T-helper 2 cell treated with Interferon-gamma antibody and Interleukin-4, amounts not matched to agents 5 μg/mL and 100 μg/mL, for 36 hours (primary cell): ENCODE measurements at places on chromosomes 2 and 18.

DNA sequence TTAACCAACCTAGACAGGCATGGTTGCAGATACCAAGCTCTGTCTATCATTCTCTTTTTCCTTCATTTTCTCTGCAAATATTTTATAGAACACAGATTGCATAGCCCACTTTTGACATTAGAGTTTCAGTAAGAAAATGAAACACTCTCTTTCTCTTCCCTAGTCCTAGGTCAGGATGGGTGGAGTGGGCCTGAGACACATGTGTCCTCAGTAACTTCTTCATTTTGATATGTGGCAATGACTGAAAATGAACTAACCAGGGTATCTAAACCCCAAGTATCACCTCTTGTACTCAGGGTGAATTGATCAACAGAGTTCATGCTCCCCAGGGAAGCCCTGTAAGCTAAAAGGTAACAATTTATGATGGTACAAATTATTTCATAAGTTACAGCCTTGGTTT, 37.0 kb upstream of the KYNU start:
- DNase-seq, result no peak

DNA sequence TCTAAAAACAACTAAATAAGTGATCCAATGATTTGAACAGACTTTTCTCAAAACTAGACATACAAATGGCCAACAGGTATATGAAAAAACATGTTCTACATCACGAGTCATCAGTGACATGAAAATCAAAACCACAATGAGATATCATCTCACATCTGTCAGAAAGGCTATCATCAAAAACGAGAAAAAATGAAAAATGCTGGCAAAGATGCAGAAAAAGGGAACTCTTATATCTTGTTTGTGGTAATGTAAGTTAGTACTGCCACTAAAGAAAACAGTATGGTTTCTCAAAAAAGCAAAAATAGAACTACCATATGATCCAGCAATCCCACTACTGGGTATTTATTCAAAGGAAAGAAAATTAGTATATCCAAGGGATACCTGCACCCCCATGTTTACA, 255.3 kb upstream of the FBXO11 start:
- DNase-seq, result no peak

- DNase-seq, result no peak
Measured at GRCh38 chr2:696463-696862, 19.3 kb upstream of the TMEM18 start.

DNA sequence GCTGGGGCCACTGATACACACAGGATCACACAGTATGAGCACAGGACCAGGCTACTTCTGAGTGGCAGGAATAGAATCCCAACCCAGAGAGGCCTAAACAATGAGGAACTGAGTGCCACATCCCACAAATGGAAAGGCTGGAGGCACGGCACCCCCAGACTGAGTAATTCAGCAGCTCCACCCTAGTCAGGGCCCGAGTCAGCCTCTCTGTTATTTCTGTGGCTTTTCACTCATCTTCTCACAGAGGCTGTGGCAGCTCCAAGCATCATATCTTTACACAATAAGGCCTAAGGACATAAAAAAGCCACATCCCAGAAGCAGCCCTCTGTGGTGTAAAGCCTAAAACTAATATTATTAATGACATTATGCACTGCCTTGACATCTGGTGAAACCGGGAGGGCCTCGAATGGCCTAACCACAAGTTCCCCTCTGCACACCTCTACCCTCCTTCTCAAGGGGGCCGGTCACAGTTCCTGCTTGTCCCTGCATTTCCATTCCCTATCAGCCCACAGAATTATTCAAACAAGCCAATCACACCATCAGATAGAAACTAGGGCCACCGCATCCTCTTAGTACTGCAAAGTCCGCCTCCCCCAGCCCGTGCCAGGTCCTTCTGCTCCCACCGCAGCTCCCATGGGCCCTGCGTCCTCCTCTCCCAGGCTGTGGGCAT, 12.5 kb upstream of the MAL start:
- no peak for DNase-seq

DNA sequence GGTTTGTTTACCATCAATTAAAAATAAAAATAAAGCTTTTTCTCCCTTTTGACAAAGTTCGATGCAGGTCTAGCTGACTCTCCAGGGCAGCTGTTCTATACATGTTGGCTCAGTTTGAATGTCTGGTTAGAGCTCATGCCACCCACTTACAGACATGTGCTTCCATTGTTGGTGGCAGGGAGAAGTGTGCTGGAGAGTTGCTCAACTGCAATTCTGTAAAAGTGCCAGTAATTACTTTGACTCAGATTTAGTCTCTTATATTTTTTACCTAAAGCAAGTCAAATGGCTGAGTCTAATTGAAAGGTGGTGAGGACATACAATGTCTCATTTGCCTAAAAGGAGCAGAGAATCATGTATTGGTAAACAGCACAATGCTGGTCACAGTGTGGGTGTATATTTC, 609.1 kb upstream of the SYT4 start:
- DNase-seq, result no peak

DNA sequence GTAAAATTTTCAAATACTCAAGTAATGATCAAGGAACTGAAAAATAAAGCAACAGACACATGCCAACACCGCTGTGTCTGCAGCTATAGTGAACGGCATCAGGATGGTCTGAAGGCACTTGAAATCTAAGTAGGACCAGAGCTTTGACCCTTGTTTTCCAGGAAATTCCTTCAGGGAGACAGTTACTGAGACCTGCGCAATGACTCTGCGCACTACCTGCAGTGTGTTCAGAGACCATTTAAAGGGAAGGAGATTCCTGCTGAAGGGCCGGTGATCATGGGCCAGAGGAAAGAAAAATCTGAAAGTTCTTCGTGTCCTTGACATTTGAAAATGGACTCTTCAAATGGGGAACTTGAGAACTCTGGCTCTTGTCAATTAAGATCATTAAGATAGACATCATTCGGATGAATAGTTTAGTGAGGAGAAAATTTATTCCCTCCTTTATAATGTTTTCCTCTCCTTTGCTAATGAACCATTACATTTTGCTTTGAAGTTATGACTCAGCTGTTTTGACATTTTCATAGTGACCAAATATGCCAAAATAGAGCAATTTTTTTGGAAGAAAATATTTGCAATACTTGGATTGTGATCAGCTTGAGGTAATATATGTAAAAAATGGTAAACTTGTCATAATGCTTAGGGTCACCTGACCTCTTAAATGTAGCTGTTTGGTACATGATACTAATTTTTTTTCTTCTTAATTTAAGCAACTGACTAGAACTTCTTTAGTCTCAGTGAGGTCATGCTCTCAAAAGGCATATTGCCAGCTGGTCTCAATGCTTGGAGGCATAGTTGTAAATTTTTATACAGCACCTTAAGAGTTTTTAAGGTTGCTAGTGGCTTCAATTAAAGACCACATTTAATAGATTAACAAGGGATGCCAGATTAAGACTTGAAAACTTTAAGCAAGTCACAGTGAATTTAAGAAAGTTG, 329.3 kb downstream of the ARHGAP15 start:
- no peak for DNase-seq

GRCh38 chr2:176601066-176601465, 331.8 kb downstream of the MTX2 start:
- DNase-seq, result no peak

GRCh38 chr2:160910681-160911080, 249.5 kb upstream of the TANK start:
- no peak for DNase-seq

DNA sequence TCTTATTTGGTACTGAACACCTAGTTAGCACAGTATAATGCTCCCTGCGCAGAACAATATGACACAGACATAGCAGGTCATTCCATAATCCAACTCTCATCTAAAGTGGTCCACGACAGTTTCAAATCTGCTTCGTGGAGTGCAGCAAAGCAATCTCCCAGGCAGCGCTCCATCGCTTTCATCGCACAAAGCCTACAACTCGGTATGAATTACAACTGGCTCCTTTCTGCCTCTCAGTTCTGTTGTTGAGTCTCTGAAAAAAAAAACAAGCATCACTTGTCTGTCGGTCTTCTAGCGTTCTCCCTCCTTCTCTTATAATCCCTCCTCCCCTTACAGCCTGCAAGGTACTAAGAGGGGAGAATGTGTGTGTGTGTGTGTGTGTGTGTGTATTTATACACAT, 123.5 kb downstream of the FIGN start:
- DNase-seq, result no peak

GRCh38 chr18:25140124-25140961, 211.6 kb downstream of the ZNF521 start:
- DNase-seq, result no peak

GRCh38 chr2:189541591-189541990, 39.0 kb downstream of the SLC40A1 start:
- no peak for DNase-seq
